Activated CD4-positive, alpha-beta memory T cell treated with anti-CD3 and anti-CD28 coated beads, Interleukin-2, amount 10 ng/mL, durations not matched to agents 7 days and 5 days (primary cell): ENCODE measurements at places on chromosomes 16 and 17. TPM values are rescaled to one million over a fixed set of nuclear protein-coding genes. Genes with fewer than 3 reads are reported as not detected.

DNA sequence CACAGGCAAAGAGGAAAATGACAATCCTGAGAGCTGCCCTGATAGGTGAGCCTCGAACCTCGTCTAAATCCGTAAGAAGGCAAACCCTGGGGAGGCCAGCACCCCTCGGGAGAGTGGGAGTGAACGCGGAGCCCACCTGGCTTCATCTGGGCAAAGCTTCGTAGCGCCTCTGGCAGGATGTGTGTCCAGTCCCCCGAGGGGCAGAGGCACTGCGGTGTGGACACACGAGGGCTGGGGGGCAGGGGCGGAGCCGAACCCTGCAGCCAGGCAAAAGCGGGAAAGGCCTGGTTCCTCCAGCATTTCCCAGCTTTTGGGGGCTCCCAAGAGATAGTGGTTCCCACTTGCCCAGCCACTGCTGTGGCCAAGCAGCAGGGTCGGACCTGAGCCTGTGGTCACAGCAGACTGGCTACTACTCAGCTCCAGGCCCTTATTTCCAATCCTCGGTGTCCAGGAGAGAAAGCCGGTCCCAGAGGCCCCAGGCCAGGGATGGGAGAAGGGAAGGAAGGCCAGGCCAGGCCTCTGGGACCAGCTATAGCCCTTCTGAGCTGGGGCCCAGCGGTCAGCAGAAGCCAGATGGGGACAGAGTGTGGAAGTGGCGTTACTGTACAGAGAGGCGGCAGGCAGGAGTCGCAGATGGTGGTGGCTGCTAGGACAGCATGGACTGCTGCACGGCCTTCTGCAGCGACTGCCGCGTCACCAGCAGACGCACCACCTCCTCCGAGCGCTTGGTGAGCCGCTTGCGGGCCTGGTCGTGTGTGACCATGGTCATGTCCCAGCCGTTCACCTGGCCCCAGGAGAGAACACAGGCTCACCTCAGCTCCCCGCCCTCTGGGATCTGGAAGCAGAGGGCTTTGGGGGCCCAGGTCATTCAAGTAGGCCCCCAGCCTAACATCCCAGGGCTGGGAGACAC, 5.0 kb downstream of the TAX1BP3 start:
- H3K27me3 ChIP-seq = no peaks in the 10 kb centered on the region
- peaks cover 2% of the 10 kb centered on the region for H3K36me3 ChIP-seq
- H3K4me1 ChIP-seq = peaks cover 16% of the 10 kb centered on the region
- no peak overlapping the region for H3K4me3 ChIP-seq
- no peak for DNase-seq

Gene CTU2
- 17.3 TPM for total RNA-seq

DNA sequence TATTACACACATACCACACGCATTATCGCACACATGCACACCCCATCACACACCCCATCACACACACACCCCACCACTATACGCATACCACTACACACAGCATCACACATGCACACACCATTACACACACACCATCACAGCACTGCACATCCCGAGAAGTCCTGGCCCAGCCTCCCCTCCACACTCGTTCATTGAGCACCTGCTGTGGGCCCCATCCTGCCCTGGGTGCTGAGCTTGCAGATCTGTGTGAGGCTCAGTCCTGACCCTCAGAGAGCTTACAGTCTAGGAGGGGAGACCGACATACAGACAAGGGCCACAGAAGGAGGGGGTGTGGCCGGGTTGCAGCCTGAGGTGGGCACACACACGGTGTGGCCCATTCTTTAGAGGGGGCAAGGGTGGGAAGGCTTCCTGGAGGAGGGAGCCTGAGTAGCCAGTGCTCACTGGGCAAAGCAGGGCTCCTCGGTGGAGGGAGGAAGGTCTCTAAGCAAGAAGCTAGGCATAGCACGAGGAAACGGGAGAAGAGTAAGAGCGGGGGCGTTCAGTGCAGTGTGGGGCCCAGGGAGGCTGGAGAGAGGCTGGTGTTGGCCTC, 206.6 kb downstream of the NTN1 start:
- no peak for DNase-seq
- no peaks in the 10 kb centered on the region for H3K36me3 ChIP-seq
- H3K27me3 ChIP-seq = no peaks in the 10 kb centered on the region

GRCh38 chr17:8173056-8173870, 2.9 kb downstream of the TMEM107 start:
- peak; percentile 84 for DNase-seq
- peak overlapping the region; percentile 76 for H3K4me3 ChIP-seq
- peak overlapping the region; percentile 95 for H3K27ac ChIP-seq
- H3K36me3 ChIP-seq = peaks cover 3% of the 10 kb centered on the region
- peaks cover 57% of the 10 kb centered on the region for H3K4me1 ChIP-seq

GRCh38 chr16:24491731-24492130, 47.6 kb upstream of the RBBP6 start:
- no peak for DNase-seq
- H3K36me3 ChIP-seq = no peaks in the 10 kb centered on the region
- H3K4me3 ChIP-seq = no peak overlapping the region
- H3K4me1 ChIP-seq = no peaks in the 10 kb centered on the region

- peak overlapping the region; percentile 100 for H3K4me3 ChIP-seq
- peaks cover 47% of the 10 kb centered on the region for H3K4me1 ChIP-seq
- no peaks in the 10 kb centered on the region for H3K27me3 ChIP-seq
- peak overlapping the region; percentile 97 for H3K27ac ChIP-seq
- H3K36me3 ChIP-seq = peaks cover 52% of the 10 kb centered on the region
Observed at GRCh38 chr16:24541233-24541933, 2.0 kb downstream of the RBBP6 start.

DNA sequence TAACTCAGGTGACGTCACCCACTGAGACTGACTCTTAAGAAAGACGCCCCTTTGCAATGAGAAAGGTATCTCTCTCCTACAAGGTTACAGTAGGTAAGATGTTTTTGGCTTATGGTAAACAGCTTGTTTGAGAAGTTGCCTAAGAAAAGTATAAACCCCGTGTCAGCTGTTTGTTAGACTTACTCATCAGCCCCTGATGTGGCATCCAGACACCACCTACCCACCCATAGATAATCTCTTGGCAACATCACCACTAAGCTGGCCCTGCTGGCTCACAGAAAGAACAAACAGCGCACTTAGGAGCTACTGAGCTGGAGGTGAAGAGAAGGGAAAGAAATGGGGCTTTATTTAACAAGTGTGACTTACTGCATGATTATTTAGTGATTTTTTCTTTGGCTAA, 121.0 kb downstream of the PARN start:
- H3K27ac ChIP-seq = no peak overlapping the region
- no peaks in the 10 kb centered on the region for H3K36me3 ChIP-seq
- no peak overlapping the region for H3K4me3 ChIP-seq

Gene RPS15A
- total RNA-seq = 1,725 TPM

- no peak for DNase-seq
- H3K27ac ChIP-seq = no peak overlapping the region
- no peaks in the 10 kb centered on the region for H3K36me3 ChIP-seq
- H3K4me3 ChIP-seq = no peak overlapping the region
- peaks cover 35% of the 10 kb centered on the region for H3K27me3 ChIP-seq
Observed at GRCh38 chr16:89944773-89945172, 3.8 kb upstream of the DEF8 start.

GRCh38 chr17:4678448-4679026, 25.4 kb downstream of the PELP1 start:
- no peaks in the 10 kb centered on the region for H3K27me3 ChIP-seq
- H3K4me3 ChIP-seq = no peak overlapping the region
- H3K27ac ChIP-seq = no peak overlapping the region
- DNase-seq = peak; percentile 34
- H3K36me3 ChIP-seq = peaks cover 67% of the 10 kb centered on the region

GRCh38 chr16:17370223-17370707, 100.5 kb downstream of the XYLT1 start:
- H3K27me3 ChIP-seq = no peaks in the 10 kb centered on the region
- H3K4me3 ChIP-seq = peak overlapping the region; percentile 84
- DNase-seq = peak; percentile 42
- peaks cover 81% of the 10 kb centered on the region for H3K4me1 ChIP-seq

DNA sequence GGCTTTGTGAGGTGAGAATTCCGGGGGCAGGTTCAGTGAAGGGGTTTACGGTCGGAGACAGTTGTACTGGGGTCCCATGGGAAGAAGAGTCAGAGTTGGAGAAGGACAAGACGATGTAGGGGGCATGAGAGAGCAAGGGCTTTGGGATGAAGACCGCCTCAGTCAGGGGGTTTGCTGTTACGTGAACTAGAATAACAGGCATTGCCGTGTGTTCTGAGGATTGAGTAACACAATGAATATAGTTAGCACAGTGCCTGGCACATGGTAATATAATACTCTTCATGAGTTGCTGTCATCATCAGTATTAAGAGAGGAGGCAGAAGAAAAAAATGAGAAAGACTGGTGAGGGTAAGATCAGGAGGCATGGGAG, 577 bp downstream of the ZNF646 start:
- peak overlapping the region; percentile 96 for H3K4me3 ChIP-seq
- peak overlapping the region; percentile 93 for H3K27ac ChIP-seq
- H3K4me1 ChIP-seq = peaks cover 38% of the 10 kb centered on the region
- peaks cover 51% of the 10 kb centered on the region for H3K36me3 ChIP-seq
- no peak for DNase-seq

Gene WDR59
- 67.1 TPM for total RNA-seq

DNA sequence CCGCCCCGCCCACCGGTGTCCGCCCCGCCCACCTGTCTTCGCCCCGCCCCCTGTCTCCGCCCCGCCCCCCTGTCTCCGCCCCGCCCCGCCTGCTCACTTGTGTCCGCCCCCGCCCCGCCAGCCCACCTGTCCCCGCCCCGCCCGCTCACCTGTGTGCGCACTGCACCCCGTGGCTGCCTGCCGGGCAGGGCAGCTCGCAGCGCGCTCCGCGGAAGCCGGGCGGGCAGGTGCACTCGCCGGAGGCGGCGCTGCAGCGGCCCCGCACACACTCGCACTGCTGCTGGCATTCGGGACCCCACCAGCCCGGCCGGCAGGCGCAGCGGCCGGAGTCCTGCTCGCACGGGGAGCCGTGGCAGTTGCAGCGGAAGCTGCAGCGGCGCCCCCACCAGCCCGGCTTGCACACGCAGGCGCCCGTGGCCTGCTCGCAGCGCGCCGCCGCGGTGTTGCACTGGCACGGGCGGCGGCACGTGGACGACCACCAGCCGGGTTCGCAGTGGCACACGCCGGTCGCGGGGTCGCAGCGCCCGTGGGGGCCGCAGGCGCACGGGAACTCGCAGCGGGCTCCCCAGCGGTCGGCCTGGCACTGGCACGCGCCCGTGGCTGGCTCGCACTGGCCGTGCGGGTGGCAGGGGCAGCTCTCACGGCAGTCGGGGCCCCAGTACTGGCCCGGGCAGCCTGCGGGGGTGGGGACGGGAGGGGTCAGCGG, 2.1 kb downstream of the SCARF1 start:
- peaks cover 31% of the 10 kb centered on the region for H3K4me1 ChIP-seq
- peak overlapping the region; percentile 72 for H3K4me3 ChIP-seq
- no peaks in the 10 kb centered on the region for H3K27me3 ChIP-seq
- peak; percentile 62 for DNase-seq
- H3K27ac ChIP-seq = no peak overlapping the region
- no peaks in the 10 kb centered on the region for H3K36me3 ChIP-seq

DNA sequence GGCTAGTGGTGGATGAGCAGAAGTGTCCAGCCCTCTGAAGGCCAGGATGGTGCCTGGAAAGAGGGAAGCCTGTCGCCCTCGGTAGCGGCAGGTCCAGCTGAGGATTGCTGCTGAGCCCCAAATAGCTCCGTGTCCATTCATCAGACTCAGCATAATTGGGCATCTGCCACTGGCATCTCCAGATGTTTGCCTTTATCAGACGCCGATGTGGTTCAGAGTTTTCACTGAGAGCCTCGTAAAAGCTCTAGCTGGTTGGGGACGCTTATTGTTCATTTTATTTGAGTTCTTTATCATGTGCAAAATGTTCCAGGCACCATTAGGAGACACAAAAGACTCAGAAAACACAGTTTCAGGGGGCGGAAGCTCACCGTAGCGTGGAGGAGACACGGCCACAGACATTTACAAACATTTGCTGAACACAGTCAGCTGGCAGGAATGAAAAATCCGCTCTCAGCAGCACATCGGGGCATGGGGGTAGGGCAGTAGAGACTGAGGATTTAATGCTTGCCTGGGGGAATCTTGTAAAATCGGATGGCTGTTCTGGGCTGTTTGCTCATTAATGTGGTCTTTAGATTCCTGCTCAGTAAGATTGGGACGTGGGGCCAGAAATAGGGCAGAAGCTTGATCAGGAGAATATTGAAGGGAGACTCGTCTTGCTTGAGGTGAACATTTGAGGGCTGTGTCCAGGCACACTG, 41.7 kb downstream of the SMPD3 start:
- no peak for DNase-seq
- no peak overlapping the region for H3K27ac ChIP-seq
- no peak overlapping the region for H3K4me3 ChIP-seq
- no peaks in the 10 kb centered on the region for H3K36me3 ChIP-seq
- peaks cover 13% of the 10 kb centered on the region for H3K27me3 ChIP-seq
- peaks cover 2% of the 10 kb centered on the region for H3K4me1 ChIP-seq

- peaks cover 2% of the 10 kb centered on the region for H3K27me3 ChIP-seq
- no peaks in the 10 kb centered on the region for H3K36me3 ChIP-seq
- DNase-seq = no peak
Observed at GRCh38 chr16:85124636-85125346, 12.5 kb upstream of the CIBAR2 start.

- no peaks in the 10 kb centered on the region for H3K36me3 ChIP-seq
- peak; percentile 81 for DNase-seq
- peaks cover 51% of the 10 kb centered on the region for H3K4me1 ChIP-seq
- no peaks in the 10 kb centered on the region for H3K27me3 ChIP-seq
- H3K27ac ChIP-seq = peak overlapping the region; percentile 95
Observed at GRCh38 chr16:81632392-81633146, 146.5 kb upstream of the PLCG2 start.

- no peaks in the 10 kb centered on the region for H3K36me3 ChIP-seq
- no peak overlapping the region for H3K4me3 ChIP-seq
- peaks cover 41% of the 10 kb centered on the region for H3K27me3 ChIP-seq
- DNase-seq = no peak
- no peaks in the 10 kb centered on the region for H3K4me1 ChIP-seq
Observed at GRCh38 chr17:34885076-34885475, 76.2 kb downstream of the CCT6B start.

DNA sequence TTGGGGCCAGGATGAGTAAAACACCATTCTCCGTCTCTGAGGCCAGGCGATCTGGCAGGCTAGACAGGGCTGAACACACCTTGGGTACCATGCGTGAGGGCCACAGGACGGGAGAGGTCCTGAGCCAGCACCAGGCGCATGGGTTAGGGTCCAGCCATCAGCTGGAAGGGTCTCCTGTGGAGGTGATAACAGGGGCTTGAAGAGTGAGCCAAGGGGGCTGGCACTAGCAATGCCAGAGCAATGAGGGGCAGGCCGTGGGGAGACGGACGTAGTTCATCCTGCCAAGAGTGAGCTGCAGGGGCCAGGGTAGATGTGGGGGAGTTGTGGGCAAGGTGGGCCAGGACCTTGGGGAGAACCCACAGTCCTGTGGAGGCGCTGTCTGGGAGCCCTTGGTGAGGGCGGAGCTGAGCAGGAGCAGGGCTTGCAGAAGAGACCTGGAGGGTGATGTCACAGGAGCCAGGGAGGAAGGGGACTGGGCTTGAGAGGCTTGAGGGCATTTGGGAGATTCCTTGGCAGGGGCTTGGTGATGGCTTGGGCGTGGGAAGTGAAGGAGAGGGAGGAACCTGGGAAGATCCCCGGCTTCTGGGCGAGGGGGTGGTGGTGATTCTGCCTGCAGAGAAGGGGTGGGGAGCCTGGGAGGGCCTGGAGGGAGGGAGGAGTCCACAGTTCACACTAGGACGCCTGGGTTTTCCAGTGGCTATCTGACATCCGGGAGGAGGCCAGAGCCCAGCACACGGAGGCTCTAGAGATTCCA, 6.3 kb upstream of the NPTX1 start:
- no peaks in the 10 kb centered on the region for H3K36me3 ChIP-seq
- no peak for DNase-seq
- no peak overlapping the region for H3K4me3 ChIP-seq
- H3K4me1 ChIP-seq = peaks cover 2% of the 10 kb centered on the region
